ENCODE measurements at places on chromosomes 6 and 20.

GRCh38 chr6:77707603-77708002 is 54.8 kb downstream of the MEI4 start:
- DNase-seq: no peak

DNA sequence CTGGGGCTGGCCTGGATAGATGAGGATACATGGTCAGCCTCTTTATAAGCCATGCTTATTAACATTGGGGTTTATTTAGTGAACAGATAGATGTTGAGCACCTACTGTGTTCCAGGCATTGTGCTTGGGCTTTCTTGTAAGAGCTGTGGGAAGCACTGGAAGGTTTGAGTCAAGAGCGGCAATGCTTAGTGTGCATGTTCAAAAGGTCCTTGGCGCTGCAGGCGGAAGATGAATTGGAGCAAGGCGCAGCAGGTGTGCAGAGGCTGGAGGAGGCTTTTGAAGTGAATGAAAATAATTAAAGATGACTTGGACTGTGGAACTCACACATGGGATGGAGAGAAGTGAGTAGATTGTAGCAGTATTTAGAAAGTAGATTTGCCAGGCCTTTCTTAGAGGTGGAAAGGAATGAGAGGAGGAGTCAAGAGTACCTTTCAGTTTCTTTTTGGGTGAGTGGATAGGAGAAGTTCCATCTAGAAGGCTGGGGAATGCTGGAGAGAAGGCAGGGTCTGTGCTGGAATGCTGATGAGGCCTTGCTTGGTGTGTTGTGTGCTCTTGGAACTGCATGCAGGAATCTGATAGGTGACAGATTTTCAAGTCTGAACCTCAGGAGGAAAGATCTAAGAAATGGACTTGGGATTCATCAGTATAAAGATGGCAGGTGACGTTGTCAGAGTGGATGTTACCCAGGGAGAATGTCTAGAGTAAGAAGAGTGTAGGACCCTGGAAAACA is 26.4 kb downstream of the SNX9 start:
- DNase-seq: no peak

DNA sequence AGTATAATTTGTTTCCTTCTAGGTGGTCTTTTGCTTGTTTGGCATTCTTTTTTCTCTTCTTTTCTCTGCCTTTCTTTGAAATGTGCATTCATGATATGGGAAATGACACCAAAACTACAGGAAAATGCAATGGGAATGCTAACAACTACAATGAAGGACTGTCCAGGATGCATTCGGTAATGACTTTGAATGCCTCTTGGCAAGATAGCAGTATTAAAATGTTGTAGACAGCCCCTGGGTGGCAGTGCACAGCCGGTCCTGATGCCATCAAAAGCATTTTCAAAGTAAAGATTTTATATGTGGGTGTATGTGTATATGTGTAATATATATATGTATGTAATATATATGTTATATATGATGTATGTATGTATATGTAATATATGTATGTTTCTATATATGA is 218.8 kb upstream of the MMS22L start:
- no peak for DNase-seq

DNA sequence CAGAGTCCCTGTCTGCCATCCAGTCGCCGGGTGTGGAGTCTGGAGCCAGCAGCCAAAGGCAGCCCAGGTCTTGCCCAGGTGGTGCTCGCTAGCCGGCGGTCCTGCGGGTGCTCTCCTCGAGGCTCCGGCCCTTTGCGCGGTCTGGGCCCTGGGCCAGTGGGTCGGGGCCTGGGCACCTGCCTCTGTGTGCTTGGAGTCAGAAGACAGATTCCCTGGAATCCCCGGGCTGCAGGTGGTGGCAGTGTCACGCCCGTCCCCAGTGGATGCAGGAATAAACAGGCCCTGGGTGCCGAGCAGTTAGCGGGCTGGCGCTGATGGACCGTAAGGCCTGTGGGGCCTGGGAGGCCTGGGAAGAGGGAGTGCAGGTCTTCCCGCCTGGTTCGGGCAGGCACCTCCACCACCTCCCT is 5.3 kb downstream of the SS18L1 start:
- DNase-seq: no peak

- DNase-seq: peak; percentile 49
Measured at GRCh38 chr6:33417128-33417902, 592 bp downstream of the CUTA start.

GRCh38 chr6:11328613-11329247 is 96.3 kb upstream of the NEDD9 start:
- DNase-seq: peak; percentile 52

- DNase-seq: no peak
Measured at GRCh38 chr6:158122048-158122447, 46.0 kb downstream of the SERAC1 start.

GRCh38 chr6:19812512-19813119 is 24.6 kb upstream of the ID4 start:
- no peak for DNase-seq

DNA sequence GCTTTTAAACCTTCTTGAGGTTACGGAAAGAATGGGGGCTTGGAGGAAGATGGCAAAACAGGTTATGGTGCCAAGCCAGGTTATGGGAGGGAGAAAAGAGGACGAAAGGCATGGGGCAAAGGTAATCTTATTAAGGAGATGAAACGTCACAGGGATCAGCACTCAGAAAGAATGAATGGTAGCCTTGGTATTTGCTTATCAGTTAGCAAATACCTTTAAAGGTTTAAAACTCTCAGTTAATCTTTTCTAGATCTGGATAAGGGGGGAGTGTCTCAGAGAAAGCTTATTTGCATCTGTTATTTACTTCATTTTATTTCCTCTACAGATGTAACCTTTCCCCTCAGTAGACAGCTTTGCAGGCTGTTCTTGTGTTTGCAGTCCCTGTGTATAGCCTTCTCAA is 55.5 kb upstream of the EEF1E1 start:
- DNase-seq: no peak

- DNase-seq: no peak
Measured at GRCh38 chr6:138907167-138907566, 80.9 kb downstream of the REPS1 start.

GRCh38 chr6:129105035-129105434 is 222.1 kb downstream of the LAMA2 start:
- no peak for DNase-seq

DNA sequence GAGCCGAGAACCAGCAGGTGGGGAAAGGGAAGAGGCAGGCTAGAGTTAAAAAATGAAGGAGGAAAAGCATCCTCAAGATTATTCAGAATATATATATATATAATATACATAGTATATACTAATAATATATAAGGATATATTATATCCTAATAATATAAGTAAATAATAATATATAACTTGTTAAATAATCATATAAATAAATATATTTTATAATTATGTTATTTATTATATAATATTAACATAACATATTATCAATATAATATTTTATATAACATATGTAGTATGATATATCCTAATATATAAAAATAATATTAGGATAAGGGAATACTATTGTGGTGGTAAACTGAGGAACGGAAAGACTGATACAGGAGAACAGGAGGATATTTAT is 171.8 kb downstream of the TRIM27 start:
- no peak for DNase-seq

GRCh38 chr6:42038811-42039408 is 11.4 kb upstream of the TAF8 start:
- DNase-seq: no peak

DNA sequence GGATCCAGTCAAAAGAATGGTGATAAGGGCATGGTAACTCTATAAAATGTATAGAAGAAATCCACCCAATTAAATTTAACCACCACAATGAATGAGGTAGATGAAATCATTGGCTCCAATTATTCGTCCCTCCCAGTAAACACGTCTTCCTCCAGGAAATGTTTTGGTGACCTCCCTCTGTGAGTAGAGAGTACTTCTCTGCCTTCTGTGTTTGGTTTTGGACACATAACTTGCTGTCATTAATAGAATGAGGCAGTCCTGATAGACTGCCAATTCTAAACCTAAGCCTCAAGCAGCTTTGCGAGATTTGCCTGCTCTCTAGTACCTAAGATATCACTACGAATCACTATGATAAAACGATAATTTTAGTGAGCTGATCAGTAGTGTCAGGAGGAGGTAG is 632.8 kb downstream of the HDGFL1 start:
- no peak for DNase-seq

GRCh38 chr6:42751055-42751454 is 5.2 kb upstream of the TBCC start:
- no peak for DNase-seq

DNA sequence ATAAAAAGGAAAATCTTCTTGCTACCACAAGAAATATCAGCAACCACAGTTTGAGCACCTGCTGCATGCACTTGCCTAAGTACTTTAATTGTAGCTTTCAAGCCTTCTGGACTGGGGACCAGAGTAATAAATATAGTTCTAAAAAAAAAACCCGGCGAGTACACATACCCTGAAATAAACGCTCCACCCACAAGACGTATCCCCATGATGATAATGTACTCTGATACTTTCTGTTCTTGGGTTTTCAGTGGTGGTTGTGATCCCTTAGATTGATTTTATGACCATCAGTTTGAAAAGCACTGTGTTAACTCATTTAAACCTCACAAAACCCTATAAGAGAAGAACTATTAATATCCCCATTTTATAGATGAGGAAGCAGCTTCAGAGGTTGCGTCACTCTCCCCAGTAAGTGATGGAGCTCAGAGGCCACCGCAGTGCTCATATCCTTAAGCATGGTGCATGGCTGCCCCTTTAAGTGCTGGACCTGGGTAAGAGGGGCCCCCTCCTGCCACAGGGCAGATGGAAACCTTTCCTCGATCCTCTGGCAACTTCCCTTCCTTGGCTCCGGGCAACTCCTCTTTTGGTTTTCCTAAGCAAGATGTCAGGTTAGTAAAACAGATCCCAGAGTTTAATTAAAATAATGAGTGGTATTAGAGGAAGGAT is 67.3 kb downstream of the KCNB1 start:
- DNase-seq: no peak

DNA sequence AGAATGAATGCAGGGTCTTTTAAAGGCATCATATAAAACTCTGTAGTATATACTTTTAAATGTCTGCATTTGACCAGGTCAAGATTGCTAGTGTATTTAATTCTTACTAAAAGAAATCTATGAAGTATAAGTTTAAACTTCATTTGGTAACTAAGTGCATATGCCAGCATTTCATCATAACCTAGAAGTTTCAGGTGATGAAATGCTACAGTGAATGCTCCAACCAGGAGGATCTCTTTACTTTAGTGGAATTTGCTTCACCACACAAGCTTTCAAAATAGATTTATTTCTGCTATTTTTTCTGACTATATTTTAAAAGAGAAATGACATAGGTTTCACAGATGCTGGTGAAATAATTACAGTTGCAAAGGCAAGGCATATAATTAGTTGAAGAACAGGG is 141.9 kb downstream of the HIVEP2 start:
- no peak for DNase-seq

DNA sequence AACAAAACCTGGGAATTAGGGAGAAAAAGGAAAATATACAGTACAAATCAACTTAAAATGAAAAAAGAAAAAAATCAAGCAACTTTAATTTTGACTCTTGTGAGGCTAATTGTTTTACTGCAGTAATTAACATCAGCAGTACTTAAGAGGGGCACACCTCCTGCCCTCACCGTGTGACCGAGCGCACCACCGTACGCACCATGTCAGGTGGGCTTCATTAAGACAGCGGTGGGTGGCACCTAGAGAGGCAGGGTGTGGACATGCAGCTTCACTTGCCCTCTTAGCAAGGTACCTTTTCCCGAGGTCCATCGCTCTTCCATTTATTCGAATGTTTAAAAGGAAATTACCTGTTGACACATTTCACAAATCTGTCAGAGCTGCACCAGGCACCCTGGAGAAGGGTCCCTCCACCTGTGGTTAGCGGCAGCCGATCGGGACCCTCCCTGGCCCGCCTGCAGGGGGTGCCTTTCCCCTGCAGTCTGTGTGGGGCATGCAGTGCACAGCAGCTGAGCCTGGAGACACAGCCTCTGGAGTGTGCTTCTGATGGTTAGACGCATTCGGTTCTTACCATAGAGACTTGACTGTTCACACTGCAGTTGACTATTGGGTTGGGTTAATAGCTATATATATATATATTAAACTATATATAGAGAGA is 184.1 kb downstream of the TMEM242 start:
- no peak for DNase-seq

- DNase-seq: no peak
Measured at GRCh38 chr6:47471911-47472310, 5.7 kb upstream of the CD2AP start.

GRCh38 chr6:47520282-47520681 is 42.7 kb downstream of the CD2AP start:
- DNase-seq: no peak

DNA sequence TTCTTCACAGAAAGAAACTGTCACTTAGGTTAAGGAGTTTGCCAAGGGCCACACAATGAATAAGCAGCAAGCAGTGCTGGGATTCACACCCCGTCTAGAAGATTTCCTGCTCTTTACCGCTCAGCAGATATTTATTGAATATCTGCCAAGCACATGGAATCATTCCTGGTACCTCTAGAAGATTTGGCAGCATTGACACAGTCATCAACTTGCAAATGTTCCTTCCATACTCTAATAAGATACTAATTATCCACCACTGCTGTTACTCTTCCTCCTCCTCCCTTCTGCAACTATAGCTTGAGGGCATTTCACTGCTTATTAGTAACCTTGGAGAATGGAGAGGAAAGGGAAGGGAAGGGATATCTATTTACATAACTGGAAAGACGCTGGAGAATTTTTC is 13.0 kb downstream of the MOXD1 start:
- no peak for DNase-seq

GRCh38 chr20:53622247-53623133 is 28.9 kb upstream of the ZNF217 start:
- no peak for DNase-seq

DNA sequence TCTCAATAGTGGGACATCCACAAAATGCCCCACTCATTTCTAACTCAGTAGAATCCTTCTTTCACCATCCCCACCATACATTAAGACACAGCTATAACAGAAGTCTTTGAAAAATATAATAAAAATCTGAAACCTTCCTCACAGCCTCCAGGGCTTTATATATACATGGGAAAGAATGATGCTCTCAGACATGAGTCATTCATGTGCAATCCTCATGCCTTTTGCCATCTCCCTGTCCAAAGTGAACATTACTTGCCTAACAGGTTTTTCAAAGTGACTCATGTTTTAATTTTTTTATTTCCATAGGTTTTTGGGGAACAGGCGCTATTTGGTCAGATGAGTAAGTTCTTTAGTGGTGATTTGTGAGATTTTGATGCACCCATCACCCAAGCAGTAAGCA is 162.7 kb downstream of the RALGAPA2 start:
- no peak for DNase-seq

- no peak for DNase-seq
Measured at GRCh38 chr20:48841196-48841874, 13.5 kb upstream of the PREX1 start.

- DNase-seq: no peak
Measured at GRCh38 chr6:123036648-123037047, 40.6 kb downstream of the CLVS2 start.

GRCh38 chr6:38567436-38567835 is 72.3 kb downstream of the BTBD9 start:
- peak; percentile 91 for DNase-seq

All from MG63 (cell line).